ENCODE measurements at places on chromosomes 12 and 14.

DNA sequence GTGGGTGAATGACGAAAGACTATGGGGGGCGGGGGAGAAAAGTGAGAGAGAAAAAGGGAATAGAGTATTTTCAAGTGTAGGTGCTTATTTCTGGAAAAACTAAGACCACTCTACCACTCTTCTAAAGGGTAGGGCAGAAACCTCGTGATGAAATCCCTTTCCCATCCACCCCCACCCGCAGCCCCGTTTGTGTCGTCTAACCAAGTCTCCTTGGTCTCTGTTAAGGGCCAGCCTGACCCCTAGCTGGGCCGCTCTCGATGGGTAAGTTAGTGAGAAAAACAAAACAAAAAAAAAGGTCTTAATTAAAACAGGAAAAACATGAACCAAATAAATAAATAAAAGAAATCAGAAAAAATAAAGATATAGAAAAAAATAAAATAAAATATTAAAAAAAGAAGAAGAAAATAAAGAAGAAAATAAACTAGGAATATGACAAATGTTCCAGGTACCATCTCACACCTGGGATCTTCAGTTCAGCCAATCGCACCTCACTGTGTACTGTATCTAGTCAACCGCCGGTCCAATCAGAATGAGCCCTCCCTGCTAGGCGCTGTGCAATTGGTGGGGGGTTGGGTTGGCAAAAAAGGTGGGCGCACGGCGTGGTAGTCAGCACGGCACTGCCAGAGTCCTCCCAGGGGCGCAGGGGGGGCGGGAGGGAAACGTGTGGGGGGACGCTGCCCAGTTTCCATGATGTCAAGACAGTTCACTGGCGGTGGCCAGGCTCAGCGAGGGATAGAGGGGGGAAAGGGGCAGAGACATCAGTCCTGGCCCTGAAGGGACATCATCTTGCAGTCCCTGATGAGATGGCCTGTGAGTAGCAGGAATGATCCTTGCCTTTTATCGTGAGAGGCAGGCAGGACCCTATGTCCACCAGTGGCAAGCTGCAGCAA, 9.8 kb upstream of the CDH24 start:
- DNase-seq = no peak

DNA sequence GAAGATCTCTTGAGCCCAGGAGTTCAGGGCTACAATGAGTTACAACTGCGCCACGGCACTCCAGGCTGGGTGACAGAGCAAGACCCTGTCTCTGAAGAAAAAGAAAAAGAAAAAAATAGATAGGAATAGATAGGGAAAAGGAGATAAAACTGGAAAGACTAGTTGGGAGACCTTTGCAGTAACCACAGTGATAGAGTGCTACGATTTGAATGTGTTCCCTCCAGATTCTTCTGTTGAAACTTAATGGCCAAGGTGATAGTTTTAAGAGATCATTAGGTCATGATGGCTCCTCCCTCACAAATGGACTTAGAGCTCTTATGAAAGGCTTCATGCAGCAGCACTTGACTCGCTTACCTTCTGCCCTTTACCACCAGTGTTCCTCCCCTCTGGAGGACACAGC, 13.5 kb upstream of the ATF1 start:
- DNase-seq = no peak

DNA sequence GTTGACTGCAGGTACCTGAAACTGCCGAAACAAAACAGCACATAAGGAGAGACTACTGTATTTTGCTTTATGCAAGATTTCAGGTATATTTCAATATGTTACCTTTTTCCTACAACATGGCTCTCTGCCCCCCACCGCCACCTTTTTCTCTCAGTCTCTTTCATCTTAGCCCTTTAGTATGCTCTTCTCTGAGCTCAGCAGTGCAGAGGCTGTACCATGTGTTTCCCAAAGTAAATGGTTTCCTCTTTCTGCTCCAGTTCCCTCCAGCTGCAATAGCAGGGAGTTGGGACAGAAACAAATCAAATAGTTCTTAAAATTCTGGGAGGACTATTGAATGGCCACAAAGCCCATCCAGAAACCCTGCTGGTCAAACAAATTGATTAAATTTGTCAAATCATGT, 4.3 kb downstream of the AMN1 start:
- DNase-seq = no peak

- DNase-seq = no peak
Observed at GRCh38 chr12:95286713-95287112, 69.1 kb downstream of the VEZT start.

DNA sequence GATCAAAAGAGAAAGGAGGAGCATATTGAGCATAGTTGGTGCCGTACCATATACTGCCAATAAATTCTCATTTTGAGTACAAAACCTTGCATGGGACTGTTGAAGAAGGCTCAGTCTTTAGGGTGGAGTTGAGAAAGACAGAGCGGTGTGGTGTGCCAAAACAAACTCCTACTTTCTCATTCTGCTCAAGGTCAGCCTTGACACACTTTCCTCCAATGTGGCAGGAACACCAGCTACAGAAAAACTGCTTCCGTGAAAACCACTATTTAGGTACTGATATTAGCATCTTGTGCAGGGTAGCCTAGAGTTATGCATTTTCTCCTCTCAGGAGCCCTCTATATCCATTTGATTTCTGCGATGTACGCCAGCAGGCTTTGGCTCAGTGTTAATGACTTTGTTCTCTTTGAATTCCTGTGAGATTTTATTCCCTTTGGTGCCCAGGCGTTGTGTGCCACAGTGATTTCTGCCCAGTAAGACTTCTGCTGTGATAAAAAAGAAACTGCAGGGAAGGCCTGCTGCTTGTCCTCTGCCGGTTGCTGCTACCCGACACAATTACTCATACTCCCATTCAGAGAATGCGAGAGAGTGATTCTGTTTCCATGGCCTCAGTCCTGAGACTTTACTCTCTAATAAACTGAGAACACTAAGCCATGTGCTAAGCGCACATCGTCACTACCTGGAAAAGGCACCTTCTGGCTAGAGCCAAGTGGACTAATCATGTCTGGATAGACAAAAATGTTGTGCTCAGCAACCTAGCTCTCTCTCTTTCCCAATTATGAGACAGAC, 88.3 kb upstream of the MDM1 start:
- no peak for DNase-seq

DNA sequence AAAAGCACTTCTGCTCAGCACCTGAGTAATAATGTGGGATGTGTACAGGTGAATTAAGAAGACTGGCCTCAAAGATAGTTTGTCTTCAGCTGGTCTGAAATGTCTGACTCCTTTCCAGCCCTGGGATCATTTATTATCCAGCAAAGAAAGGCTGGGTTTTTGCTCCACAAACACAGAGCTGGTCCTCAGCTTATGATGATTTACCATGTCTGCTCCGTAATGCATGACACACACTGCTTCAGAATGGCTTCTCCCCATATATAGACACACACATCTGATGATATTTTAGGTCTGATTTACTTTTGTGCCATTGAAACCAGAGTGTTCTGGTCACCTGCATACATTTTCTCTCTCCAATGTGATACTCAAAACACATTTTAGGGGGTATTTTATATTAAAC, 225.0 kb downstream of the SLC25A21 start:
- no peak for DNase-seq

GRCh38 chr12:55659486-55660385, 23.0 kb downstream of the OR10P1 start:
- DNase-seq = peak; percentile 12

DNA sequence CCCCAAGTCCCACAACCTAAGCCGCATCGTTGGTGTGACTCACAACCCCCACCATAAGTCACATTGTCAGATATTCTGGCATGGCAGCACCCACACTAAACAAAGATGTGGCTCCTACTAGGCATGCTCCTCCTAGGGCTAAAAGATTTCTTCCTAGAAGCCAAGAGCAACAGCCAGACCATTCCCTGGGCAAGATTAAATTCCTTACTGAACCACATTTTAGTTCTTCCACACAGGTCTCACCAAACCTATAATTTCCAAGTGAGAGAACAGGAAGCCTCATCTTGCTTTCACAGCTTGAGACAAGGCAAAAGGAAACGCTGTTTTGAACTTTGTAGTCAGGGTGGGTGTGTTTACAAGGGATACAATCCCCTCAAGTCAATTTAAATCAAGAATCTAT, 632.8 kb downstream of the DIO2 start:
- no peak for DNase-seq

GRCh38 chr12:124632519-124632984, 65.1 kb upstream of the NCOR2 start:
- DNase-seq = no peak

GRCh38 chr14:71863049-71863448, 69.2 kb upstream of the RGS6 start:
- no peak for DNase-seq

DNA sequence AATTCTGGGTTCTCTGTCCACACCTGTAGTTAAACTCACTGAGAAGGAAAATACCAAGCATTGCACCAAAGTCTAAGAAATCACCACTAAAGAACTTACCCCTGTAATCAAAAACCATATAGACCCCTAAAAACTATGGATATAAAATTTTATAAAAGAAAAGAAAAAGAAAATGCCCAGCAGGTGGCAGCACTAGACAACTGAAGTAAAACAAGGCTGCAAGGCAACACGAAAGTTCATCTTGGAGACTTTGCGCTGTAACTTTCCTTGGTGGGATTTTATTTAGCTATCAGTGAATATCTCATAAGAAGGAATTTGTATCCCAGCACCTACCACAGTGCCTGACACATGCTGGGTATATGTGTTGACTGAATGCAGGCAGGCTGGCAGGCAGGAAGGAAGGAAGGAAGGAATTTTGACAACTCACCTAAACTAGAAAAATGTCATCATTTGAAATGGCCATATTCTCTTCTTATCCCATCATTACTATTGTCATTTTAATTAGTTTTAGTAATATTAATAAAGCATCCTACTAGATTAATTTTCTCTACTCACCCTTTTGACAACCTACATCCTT, 68.2 kb upstream of the ETV6 start:
- peak; percentile 40 for DNase-seq

- peak; percentile 29 for DNase-seq
Observed at GRCh38 chr14:66359500-66359899, 126.7 kb upstream of the CCDC196 start.

- DNase-seq = no peak
Observed at GRCh38 chr12:10740182-10740581, 17.1 kb upstream of the YBX3 start.

DNA sequence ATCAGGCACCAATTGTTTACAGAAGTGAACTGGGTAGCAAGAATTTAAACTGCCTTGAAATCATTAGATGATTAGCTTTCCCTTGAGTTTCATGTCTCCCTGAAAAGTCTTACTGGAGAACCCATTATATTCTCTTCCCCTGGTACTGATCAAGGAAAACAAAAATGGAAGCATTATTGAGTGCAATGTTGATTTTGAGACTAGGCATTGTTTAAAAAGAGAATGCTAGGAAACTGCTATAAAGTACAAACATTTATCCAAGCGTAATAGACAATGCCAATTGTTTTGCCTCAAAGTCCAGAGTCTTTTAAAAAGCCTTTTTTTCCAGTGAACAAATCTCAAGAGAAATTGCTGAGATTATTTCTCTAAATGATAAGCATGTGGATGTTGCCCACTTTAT, 197.0 kb downstream of the CCER1 start:
- no peak for DNase-seq

DNA sequence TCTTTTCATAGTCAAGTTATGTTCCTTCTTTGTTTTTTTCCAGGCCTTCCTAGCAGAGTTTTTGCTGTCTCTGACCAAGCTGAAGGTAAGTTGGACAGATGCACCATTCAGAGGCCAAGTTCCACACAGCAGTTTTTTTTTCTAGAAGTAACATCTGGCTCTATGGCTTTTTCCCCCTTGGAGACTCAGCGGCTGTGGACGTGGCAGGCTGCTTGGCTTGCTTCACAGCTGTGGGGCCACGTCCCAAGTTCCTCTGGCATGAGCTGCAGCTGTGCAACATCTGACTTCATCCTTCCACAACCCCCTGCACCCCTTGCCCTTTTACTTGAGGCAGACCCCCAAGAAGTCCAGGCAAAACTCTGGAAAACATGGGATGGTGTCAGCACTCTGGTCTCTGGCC, 24.2 kb upstream of the RHOJ start:
- no peak for DNase-seq

- DNase-seq = no peak
Observed at GRCh38 chr12:124523071-124523470, 44.3 kb downstream of the NCOR2 start.

GRCh38 chr12:48105321-48105866, 485 bp downstream of the SENP1 start:
- no peak for DNase-seq

DNA sequence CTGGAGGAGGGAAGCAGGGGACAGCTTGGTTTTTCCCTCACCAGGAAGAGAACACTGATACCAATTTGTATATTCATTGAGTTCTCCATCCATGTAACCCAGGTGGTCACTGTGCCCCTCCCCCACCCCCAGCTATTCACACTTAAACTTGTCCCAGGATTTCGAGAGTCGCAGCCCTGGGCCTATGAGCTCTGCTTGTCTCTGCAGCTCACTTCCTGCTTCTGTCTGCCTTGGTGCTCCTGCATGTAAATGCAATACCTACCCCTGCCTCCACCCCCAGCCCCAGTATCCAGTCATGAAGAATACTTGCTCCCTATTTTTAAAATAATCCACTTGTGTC, 452.2 kb downstream of the BCL11B start:
- no peak for DNase-seq

DNA sequence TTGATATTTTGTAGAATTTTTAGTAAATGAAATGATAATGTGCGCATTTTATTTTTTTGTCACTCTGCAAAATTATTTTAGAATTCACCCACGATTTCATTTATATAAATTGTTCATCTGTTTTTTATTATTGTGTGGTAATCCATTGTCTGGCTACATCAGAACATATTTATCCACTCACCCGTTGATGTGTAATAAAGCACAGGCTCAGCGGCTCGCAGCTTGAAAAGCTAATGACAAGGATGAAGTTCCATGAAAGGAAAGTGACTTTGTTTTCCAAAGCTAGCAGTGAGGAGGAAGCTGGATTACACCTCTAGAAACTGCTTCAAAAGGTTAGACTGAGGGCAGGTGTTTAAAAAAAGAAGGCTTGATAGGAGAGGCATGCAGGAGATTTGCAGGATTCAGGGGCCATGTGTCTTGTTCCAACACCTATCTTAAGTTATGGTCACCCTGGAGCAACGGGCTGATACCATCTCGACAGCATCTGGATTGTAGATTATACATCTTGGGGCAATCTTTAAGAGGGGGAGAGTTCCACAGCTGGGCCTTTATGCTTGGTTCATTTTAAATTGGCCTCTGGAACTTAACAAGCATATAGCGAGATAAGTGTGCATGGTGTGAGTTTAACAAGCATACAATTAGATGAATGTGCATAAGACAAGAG, 194.1 kb downstream of the TMTC3 start:
- no peak for DNase-seq

- no peak for DNase-seq
Observed at GRCh38 chr12:53991077-53991460, 6.1 kb downstream of the HOXC10 start.

GRCh38 chr14:88856786-88857366, 32.4 kb downstream of the TTC8 start:
- DNase-seq = no peak

All from foreskin melanocyte (primary cell).